ENCODE measurements at places on chromosomes 4 and X.

GRCh38 chr4:2472187-2472586 lies 3.3 kb downstream of the RNF4 start:
- DNase-seq = no peak

DNA sequence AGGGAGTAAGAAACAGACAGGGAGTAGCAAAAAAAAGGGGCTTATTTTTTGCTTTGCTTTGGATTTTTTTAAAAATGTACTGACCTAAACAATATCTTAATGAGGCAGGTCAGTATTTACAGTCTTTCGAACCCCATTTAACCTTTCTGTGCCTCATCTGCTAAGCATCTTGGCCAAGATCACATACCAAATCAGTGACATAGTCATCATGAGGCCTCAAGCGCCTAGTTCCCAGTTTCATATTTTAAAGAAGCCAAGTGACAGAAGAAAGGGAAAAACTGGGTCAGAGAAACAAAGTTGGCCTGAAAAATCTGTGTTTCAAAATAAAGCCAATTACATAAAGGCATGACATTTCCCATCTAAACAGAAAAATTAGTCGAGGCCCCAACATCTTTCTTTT lies 94.6 kb upstream of the WDR44 start:
- DNase-seq = no peak

GRCh38 chr4:2220016-2220630 lies 21.8 kb downstream of the HAUS3 start:
- DNase-seq = peak; percentile 59

DNA sequence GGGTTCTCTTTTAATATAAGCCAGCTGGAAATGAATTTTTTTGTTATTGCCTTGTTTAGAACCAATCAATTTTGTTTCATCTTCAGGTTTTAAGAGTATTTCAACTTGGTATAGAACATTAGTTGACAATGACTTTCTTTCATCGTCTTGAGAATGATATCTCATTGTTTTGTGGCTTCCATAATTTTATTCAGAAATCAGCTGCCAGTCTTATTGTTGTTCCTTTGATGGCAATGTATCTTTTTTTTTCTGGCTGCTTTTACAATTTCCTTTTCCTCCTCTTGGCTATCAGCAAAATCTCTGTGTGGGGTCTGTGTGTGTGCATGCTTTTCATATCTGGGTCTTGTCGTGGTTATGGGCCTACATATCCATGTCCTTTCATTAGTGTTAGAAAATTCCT lies 1536.4 kb upstream of the TENM3 start:
- no peak for DNase-seq

GRCh38 chr4:113866611-113867010 lies 105.1 kb upstream of the CAMK2D start:
- DNase-seq = no peak

- DNase-seq = no peak
Measured at GRCh38 chr4:94032754-94033153, 174.9 kb upstream of the SMARCAD1 start.
